ENCODE measurements at places on chromosomes 6 and 20. TPM values are rescaled to one million over a fixed set of nuclear protein-coding genes. Genes with fewer than 3 reads are reported as not detected.

DNA sequence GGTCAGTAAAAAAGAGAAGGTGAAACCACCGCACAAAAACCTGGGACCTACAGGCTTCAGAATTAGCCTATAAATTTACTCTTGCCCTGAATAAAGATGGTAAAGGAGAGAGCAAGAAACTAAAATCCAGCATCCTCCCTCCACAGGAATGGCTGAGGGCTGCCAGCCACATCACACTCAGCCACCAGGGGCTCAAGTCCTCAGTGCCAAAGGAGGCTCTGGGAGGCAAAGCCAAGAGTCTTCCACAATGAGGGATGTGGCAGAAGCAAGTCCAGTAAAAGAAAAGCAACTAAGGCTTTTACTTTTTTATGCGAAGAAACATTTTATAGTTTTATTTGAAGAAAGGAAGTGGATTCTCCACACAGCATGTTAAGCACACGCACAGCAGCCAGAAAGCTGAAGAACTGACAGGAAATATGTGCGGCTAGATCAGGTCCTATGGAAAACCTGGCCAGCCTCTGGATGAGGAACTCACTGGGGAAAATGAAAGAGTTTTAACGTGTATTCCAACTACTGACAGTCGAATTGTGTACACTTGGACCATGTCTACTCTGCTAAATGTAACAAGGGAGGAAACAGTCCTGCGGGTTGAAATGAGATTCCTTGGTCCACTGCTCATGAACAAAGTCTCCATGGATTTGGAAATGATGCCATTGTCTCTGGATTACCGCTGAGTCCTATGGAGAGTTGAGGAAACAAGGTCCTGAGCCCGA, 219.4 kb upstream of the SSTR4 start:
- no peak for DNase-seq
- no peaks in the 10 kb centered on the region for H3K36me3 ChIP-seq
- H3K4me1 ChIP-seq: no peaks in the 10 kb centered on the region
- H3K27me3 ChIP-seq: no peaks in the 10 kb centered on the region

Gene MYBL2
- 0.58 TPM for total RNA-seq

Gene NOX3
- total RNA-seq: not detected

GRCh38 chr6:57265755-57266221, 43.7 kb upstream of the RAB23 start:
- no peak for DNase-seq
- H3K4me3 ChIP-seq: no peak overlapping the region
- no peak overlapping the region for H3K27ac ChIP-seq

- H3K4me3 ChIP-seq: no peak overlapping the region
- no peak for DNase-seq
- H3K27me3 ChIP-seq: no peaks in the 10 kb centered on the region
- H3K4me1 ChIP-seq: no peaks in the 10 kb centered on the region
Observed at GRCh38 chr6:136411025-136411325, 121.3 kb upstream of the BCLAF1 start.

Gene MYB
- total RNA-seq: 33.3 TPM

Gene FERMT1
- total RNA-seq: not detected

GRCh38 chr6:166351715-166352285, 9.5 kb upstream of the SFT2D1 start:
- no peaks in the 10 kb centered on the region for H3K27me3 ChIP-seq
- no peak overlapping the region for H3K27ac ChIP-seq
- DNase-seq: no peak

DNA sequence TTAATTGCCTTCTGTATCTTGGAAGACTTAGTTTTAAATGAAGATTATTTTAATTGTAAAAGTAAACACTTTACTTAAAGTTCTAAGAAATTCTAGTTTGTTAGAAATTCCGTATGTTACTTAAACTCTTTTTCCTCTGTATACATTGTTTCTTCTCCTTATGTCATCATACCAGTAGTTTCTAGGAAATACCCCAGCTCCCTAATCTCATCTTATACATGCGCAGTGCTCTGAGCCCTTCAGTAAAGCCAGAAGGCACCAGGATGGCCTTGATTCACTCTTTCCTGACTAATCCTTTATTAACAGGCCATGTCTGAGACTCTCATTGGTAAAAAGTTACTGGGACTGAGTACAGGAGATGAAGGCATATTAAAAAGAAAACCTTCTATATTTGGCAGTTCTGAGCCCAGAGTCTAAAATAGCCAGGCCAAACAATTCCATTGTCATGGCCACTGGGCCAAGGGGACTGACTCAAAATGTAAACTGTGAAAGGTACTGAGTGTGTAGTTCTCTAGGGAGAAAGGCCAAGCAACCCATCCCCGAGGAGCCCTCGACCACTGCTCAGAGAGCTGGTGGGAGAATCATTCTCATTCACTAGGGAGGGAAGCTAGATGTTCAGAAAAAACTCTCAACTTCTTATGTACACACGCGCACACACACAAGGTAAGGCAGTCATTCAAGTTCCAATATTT, 25.0 kb downstream of the SLC22A1 start:
- no peaks in the 10 kb centered on the region for H3K27me3 ChIP-seq
- no peak overlapping the region for H3K27ac ChIP-seq
- DNase-seq: no peak
- no peaks in the 10 kb centered on the region for H3K36me3 ChIP-seq

- DNase-seq: no peak
- no peaks in the 10 kb centered on the region for H3K27me3 ChIP-seq
- no peaks in the 10 kb centered on the region for H3K4me1 ChIP-seq
- no peak overlapping the region for H3K4me3 ChIP-seq
Observed at GRCh38 chr6:47288267-47289090, 21.2 kb downstream of the TNFRSF21 start.

Gene HMGCLL1
- not detected for total RNA-seq

Gene DTNBP1
- total RNA-seq: 27.4 TPM

Gene IP6K3
- not detected for total RNA-seq

GRCh38 chr20:5888041-5888440, 62.3 kb downstream of the TRMT6 start:
- no peaks in the 10 kb centered on the region for H3K4me1 ChIP-seq
- no peak overlapping the region for H3K4me3 ChIP-seq

GRCh38 chr6:35085359-35086281, 55.5 kb downstream of the TCP11 start:
- DNase-seq: no peak
- no peaks in the 10 kb centered on the region for H3K4me1 ChIP-seq
- no peak overlapping the region for H3K27ac ChIP-seq
- H3K36me3 ChIP-seq: peaks cover 89% of the 10 kb centered on the region

Gene ZSCAN23
- 3.3 TPM for total RNA-seq

DNA sequence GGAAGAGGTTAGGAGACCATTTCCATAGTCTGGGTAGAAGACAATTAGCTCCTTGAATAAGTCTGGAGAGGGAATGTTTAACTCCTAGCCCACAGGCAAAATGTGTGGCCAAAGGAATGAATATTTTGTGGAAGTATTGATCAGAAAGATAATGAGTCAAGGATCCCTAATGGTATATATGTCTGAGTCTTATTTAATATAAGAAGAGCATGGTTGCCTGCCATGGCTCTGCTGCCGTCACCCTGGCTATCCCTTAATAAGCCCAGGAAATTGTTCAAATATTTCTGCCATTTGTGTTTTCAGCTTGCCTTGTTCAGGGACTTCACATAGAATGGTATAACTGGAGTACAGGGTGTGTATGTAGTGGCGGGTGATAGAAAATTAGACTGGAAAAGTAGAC, 18.1 kb upstream of the CALHM6 start:
- DNase-seq: no peak
- H3K4me1 ChIP-seq: peaks cover 4% of the 10 kb centered on the region
- H3K27ac ChIP-seq: no peak overlapping the region
- H3K27me3 ChIP-seq: no peaks in the 10 kb centered on the region
- H3K36me3 ChIP-seq: no peaks in the 10 kb centered on the region
- no peak overlapping the region for H3K4me3 ChIP-seq

Gene SLC16A10
- total RNA-seq: 8.6 TPM

Gene RFX6
- total RNA-seq: not detected

DNA sequence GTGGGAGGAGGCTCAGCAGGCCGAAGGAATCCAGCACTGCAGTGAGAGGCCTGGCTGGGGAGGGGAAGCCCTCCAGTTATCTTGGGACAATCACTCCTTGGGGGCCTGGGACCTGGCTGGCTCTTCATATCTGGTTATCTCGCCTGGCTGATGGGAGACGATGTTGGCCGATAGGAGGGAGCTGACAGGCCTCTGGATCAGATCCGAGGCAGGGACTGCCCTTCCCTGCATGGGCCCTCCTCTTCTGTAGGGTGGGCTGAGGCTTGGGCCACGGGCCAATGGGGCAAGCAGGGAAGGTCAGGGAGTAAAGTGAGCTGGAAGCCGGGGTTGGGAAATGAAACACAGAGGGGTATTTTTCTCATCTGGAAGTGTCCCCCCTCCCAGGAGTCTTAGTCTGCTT, 25.2 kb downstream of the MANBAL start:
- no peaks in the 10 kb centered on the region for H3K27me3 ChIP-seq
- H3K36me3 ChIP-seq: peaks cover 31% of the 10 kb centered on the region
- no peak overlapping the region for H3K4me3 ChIP-seq
- H3K4me1 ChIP-seq: peaks cover 6% of the 10 kb centered on the region
- no peak for DNase-seq
- no peak overlapping the region for H3K27ac ChIP-seq

Gene PPP1R14C
- not detected for total RNA-seq

DNA sequence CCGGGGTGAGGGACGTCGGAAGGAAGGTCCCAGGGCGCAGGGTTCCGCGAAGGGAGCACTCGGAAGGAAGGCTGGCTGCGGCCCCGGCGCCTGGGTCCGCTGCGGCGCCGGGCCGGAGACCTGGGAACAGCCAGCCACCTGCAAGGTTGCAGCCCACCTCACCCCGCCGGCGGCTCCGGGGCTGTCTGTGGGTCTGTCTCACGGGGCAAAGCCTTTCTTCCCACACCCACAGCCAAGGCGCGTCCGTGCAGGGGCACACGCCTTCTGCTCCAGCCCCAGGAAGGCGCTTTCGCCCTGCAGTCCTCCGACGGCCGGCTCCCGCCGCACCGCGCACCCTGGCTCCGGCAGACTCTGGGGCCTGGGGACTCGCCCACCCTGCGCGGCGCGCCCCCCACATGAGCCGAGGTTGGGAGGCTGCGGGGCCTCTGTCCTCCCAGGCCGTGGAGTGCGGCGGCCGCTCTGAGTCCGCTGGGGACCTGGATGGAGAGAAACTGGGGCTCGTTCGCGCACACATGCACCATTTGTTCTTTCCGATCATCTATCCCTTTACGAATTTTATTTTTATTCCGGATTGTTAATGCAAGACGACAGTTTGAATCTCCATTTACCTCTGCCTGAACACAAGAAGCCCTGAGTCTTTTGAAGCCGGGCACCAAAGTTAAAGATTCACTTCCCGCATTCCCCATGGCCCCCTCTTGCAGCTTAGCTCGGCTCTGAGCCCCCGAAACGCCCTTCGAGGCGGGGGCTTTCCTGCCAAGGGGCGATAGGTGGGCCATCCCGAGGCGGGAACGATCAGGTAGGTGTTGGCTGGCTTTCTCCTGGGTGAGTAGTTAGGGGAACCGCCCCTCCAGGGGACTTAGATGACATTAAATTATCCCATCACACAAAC, 4.5 kb upstream of the FOXC1 start:
- H3K27ac ChIP-seq: no peak overlapping the region
- H3K4me3 ChIP-seq: no peak overlapping the region
- peaks cover 26% of the 10 kb centered on the region for H3K27me3 ChIP-seq
- H3K36me3 ChIP-seq: no peaks in the 10 kb centered on the region

- H3K4me1 ChIP-seq: no peaks in the 10 kb centered on the region
- H3K36me3 ChIP-seq: peaks cover 6% of the 10 kb centered on the region
Observed at GRCh38 chr6:38686270-38687042, 16.5 kb downstream of the GLO1 start.

Gene GPX5
- not detected for total RNA-seq

DNA sequence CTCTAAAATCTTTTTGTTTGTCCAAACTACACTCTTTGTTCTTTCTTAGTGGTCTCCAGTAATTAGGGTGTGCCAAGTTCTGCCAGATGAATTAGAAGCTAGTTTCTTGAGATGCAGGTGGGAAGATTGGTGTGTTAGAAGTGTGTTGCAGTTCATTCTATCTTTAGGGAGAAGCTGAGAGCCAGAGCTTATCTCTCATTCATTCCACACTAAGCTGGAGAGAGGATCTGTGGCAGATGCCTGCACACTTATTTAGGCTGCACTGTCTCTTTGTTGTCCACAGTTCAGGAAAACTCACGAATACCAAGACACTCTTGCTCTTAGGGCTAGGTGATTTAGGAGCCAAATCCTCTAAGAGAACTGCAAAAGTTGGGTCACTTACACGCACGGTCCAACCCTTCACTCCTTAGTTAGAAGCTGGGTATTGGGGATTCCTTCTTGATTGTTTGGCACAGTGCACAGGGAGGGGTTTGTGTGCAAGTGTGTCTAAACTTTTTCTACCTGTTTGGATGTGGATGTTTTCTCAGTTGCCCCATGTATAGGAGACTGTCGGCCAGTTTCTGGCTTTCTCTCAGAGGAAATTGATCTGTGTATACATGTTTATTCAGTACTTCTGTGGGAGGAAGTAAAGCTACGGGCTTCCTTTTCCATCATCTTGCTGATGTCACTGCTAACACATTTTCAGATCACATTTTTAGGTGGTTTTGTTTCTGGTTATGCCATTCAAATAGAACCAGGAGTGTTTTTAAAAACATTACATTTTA, 49.5 kb downstream of the SMAP1 start:
- no peak overlapping the region for H3K4me3 ChIP-seq
- DNase-seq: peak; percentile 42
- no peaks in the 10 kb centered on the region for H3K27me3 ChIP-seq

GRCh38 chr20:63331741-63332400, 29.3 kb downstream of the CHRNA4 start:
- no peak for DNase-seq
- no peak overlapping the region for H3K27ac ChIP-seq
- H3K36me3 ChIP-seq: no peaks in the 10 kb centered on the region
- H3K4me1 ChIP-seq: peaks cover 2% of the 10 kb centered on the region

Gene OPRM1
- not detected for total RNA-seq

GRCh38 chr20:63006540-63007359, at the start of gene BHLHE23:
Gene BHLHE23 (minus strand): TSS chr20:63006964. CDS start chr20:63006774, 190 bp downstream.
- H3K4me3 ChIP-seq: no peak within 1 kb of the TSS
- no peak within 1 kb of the TSS for H3K27ac ChIP-seq
- no peak for DNase-seq

Gene KHDRBS2
- 0.37 TPM for total RNA-seq

GRCh38 chr6:44049163-44049988, 77.9 kb downstream of the MRPL14 start:
- no peak overlapping the region for H3K27ac ChIP-seq
- no peaks in the 10 kb centered on the region for H3K4me1 ChIP-seq
- DNase-seq: no peak
- no peaks in the 10 kb centered on the region for H3K27me3 ChIP-seq
- no peaks in the 10 kb centered on the region for H3K36me3 ChIP-seq

GRCh38 chr6:169075211-169075914, 178.3 kb downstream of the THBS2 start:
- H3K27ac ChIP-seq: no peak overlapping the region
- no peaks in the 10 kb centered on the region for H3K27me3 ChIP-seq
- no peaks in the 10 kb centered on the region for H3K4me1 ChIP-seq
- no peaks in the 10 kb centered on the region for H3K36me3 ChIP-seq
- H3K4me3 ChIP-seq: no peak overlapping the region

- H3K4me1 ChIP-seq: no peaks in the 10 kb centered on the region
- no peak overlapping the region for H3K27ac ChIP-seq
- H3K27me3 ChIP-seq: peaks cover 9% of the 10 kb centered on the region
- no peaks in the 10 kb centered on the region for H3K36me3 ChIP-seq
- DNase-seq: no peak
Observed at GRCh38 chr6:27565839-27566779, 93.2 kb upstream of the ZNF184 start.

- no peak overlapping the region for H3K4me3 ChIP-seq
- H3K27ac ChIP-seq: no peak overlapping the region
- no peak for DNase-seq
Observed at GRCh38 chr20:36538026-36538722, 3.1 kb upstream of the MYL9 start.

Gene WFDC10B
- not detected for total RNA-seq

- H3K27me3 ChIP-seq: peaks cover 3% of the 10 kb centered on the region
- H3K36me3 ChIP-seq: no peaks in the 10 kb centered on the region
- H3K4me1 ChIP-seq: no peaks in the 10 kb centered on the region
- no peak for DNase-seq
Observed at GRCh38 chr6:36333171-36333895, 3.4 kb downstream of the BNIP5 start.
